ENCODE measurements at places on chromosomes 16 and 17.

GRCh38 chr16:10122546-10122945, 59.7 kb downstream of the GRIN2A start:
- DNase-seq: peak; percentile 47

- DNase-seq: no peak
Observed at GRCh38 chr16:63749276-63749675, 1372.6 kb downstream of the CDH11 start.

DNA sequence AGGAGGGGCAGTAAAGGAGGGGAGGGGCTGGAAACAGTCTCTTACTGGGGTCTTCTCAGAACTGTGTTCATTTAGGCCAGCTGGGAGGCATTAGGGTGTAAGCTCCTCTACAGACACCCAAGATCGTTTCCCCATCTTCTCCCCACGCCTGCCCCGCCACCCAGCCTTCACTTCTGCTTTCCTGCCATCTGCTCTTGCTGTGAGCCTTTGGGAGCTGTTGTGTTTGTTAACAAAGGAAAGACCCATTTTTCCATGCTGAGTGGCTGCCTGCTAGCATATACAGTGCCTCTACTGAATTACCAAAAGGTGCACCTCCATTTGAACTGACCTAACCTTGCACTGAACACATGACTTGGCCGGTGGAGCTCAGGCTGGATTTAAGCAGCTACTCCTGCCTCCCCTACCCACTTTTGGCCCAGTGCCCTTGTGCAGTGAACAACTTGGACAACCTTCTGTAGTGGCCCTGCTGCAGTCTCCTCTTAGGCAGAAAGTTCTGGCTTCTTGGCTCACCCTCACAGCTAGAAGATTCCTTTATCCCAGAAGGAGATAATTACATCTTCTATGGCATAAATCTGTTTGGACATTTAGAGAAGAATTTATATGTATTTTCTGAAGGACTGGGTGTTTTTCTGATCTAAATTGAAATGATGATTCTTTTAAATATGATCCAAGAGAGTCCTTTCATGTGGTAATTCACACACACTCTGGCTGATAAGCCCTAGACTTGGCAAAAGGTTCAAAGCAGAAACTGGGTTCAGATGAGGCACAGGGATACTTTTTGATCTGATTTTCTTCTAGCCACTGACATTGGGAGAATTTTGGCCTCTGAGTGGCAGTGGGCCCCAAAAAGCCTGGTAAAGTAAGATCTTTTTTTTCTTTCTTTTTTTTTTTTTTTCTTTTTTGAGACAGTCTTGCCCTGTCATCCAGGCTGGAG, 81.9 kb upstream of the HNF1B start:
- peak; percentile 36 for DNase-seq

GRCh38 chr17:21168555-21168865, 41.7 kb downstream of the DHRS7B start:
- no peak for DNase-seq

GRCh38 chr17:76074390-76075363, at the start of gene GALR2:
Gene GALR2 (plus strand): TSS chr17:76074781. CDS start chr17:76074884, 103 bp downstream.
- DNase-seq: no peak

- DNase-seq: no peak
Observed at GRCh38 chr17:66364508-66364907, 62.1 kb downstream of the PRKCA start.

DNA sequence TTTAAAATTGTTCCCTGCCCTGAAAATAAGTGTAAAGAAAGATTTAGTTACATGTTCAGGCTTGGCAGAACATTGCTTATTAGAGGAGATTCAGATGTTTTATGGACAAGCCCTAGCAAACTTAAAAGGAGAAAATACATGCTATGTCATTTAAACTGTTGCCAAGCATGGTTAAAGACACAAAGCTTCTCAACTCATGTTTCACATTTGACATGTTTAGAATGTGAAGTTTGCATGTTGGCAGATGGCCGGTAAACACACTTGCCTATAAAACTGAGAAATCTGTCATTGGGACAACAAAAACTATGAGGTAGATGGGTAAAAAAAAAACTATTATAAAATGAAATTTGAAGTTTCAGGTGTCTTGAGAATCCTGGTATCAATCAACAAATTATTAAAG, 5.8 kb downstream of the KRTAP29-1 start:
- no peak for DNase-seq

- DNase-seq: no peak
Observed at GRCh38 chr17:72111336-72111923, 9.4 kb upstream of the SOX9 start.

DNA sequence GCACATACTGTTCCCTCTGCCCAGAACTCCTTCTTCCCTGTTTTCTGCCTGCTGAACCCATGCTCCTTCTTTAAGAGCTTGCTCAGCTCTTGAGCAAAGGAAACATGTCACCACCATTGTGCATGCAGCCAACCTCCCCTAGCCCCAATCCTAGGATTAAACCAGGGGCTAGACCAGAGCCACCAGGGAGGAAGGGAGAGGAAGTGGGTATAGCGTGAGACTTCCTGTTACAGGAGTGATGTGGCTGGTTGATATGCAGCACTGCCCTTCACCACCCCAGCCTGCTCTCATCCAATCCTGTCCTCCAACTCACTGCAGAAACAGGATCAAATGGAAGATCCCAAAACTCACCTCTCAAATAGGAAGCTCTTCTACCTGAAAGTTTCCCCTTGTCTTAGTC, 67.1 kb upstream of the CDH5 start:
- no peak for DNase-seq

- peak; percentile 80 for DNase-seq
Observed at GRCh38 chr17:9225305-9226101, 204.2 kb downstream of the NTN1 start.

GRCh38 chr17:40915721-40916256, 21.7 kb downstream of the KRT23 start:
- peak; percentile 68 for DNase-seq

Measured in astrocyte of the hippocampus (primary cell).